Fibroblast of gingiva (primary cell): ENCODE measurements at places on chromosomes 11 and 22.

- no peak for DNase-seq
Measured at GRCh38 chr11:1792461-1792860, 28.7 kb upstream of the CTSD start.

- DNase-seq, result peak; percentile 71
Measured at GRCh38 chr22:40031766-40032470, 37.2 kb downstream of the FAM83F start.

- no peak for DNase-seq
Measured at GRCh38 chr11:13256216-13256615, 21.4 kb upstream of the BMAL1 start.

DNA sequence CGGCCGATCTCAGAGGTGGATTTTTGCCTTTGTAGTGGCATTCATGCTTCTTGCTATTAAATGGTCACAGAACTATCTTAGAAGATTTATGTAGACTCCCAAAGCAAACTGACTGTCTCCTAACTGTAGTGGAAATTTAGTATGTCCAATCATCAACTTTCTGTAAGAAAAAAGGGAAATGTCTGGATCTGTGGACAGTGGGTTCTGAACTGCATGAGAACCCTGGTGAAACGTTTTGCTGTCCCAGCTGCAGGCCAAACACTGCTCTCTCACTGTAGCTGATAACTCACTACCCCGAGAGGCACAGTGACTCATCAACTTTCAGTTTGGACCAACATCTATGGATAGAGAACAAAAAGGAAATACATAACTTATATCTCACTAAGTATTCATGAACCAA lies 387.1 kb downstream of the SOX6 start:
- peak; percentile 75 for DNase-seq

GRCh38 chr11:17328871-17329494 lies 22.6 kb upstream of the NCR3LG1 start:
- DNase-seq, result no peak

- DNase-seq, result no peak
Measured at GRCh38 chr11:116093065-116093464, 588.9 kb upstream of the CADM1 start.

DNA sequence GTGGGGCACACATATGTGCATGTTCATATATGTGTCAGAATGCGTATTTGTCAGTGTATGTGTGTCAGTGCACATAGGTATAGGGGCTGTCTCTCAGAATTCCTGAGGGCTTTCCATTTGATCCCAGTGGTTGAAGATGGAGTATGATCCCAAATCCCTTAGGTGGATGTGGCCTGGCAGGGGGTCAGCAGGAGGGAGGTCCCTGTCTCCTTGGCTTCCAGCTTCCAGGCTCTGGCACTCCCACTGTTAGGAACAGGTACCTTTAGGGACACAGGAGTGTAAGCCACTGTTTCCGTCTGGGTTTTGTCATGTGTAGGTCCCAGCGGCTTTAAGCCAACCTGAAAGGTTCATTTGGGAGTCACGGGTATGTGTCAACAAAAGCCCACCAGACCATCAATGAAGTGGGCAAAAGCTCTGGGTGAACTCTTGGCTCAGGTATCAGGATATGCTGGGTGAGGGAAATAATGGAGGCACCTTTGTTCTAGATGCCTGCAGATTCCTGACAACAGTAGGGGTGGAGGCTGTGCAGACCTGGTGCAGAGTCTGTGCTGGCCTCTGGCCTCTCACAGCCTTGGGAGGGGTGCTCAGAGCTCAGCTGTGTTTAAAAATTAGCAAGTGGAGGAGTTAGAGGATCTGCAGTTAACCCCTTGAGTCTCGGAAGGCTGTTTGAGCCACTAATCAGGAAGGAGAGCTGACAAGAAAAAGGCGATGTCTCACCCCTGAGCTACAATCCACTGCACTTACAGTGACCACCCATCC lies 9.0 kb downstream of the KCNQ1OT1 start:
- no peak for DNase-seq

- no peak for DNase-seq
Measured at GRCh38 chr22:36926721-36927435, 13.4 kb downstream of the CSF2RB start.

DNA sequence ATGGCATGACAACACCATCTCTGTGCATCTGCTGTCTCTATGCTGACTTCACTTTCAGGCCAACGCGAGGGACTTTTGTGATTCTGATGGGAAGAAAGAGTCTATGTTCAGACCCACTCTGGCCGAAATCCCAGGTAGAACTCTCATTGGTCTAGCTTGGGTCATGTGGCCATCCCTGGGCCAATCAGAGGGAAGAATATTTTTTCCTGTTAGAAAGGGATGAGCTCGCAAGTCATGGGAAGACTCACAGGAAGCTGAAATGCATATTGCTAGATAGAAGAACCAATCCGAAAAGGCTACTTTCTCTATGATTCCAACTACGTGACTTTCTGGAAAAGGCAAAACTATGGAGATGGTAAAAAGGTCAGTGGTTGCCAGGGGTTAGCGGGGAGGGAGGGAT lies 56.0 kb upstream of the LINC01488 start:
- no peak for DNase-seq

DNA sequence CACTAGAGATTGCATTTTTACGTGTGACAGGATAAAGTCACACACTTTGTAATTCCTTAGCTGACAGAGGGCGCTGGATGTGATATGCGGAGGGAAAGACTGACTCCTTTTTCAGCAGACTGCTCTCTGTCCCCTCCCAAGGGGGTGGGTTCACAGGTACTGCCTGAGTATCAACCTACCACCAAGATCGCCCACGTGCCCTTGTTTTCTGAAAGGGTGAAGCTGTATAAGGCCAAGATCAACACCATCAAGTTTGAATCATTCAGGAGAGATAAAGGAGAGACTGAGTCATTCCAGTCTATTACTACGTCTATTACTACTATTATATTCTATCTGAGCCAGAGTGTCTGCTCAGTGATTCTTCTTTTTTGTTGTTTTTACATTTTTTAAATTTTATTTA lies 30.7 kb downstream of the BUD13 start:
- DNase-seq, result no peak

DNA sequence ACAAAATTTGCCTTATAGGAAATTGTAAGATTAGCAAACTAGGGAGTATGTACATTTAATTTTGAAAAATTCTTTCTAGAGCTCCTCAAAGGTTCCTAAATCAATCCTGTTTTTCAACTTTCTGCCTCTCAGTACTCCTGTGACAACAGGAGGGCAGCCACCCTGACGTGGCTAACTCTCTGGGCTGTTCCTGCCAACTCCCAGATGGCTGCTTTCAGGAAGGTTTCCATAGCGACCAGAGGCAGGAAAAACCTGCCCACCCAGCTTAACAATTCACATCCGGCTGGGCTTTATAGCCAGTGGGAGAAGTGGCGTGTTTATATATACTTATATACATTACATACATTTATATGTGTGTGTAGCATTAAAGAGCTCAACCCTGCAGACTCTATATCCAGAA lies 26.5 kb downstream of the SGSM3 start:
- DNase-seq, result no peak

DNA sequence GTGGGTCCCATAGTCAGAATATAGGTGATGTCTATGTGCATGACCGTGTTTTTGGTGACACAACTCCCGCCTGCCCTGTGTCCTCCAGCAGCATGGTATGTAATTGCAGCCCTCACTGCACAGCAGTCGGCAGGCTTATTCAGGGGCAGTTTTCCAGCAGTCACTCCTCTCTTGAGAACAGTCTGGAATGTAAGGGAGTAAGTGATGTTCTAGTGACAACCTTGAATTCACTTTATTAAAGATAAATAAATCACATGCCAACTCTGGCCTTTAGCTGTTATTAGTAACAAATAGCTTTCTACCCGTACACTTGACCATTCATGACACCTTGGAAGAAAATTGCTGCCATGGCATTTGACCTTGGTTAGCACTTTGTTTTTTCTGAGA lies 27.9 kb downstream of the ZNRF3 start:
- DNase-seq, result no peak

- DNase-seq, result no peak
Measured at GRCh38 chr22:32334660-32335365, 22.9 kb upstream of the RFPL3 start.

DNA sequence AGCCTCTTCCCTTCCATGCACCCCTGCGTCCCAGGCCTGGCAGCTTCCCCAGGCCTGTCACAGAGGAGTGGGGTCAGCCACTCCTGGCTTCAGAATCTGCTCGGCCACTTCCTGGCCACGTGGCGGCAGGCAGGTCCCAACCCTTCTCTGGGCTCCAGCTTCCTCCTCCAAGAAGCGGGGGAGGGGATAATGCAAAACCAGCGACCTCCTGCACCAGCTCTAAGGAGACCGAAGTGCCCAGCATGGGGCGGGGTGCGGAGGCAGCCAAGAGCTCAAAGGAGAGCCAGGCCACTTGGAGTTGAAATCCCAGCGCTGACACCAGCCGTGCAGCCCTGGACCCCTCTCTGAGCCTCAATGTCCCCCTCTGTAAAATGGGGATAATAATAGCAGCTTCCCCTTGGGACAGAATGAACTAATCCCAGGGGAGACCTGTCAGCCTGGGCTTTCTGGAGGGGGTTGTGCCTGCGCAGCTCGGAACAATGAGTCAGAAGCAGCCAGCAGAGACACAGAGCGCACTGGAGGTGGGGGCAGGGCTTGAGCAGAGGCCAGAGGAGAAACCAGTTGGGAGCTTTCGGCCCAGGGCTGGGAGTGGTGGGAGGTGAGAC lies 22.8 kb upstream of the PICK1 start:
- peak; percentile 80 for DNase-seq

GRCh38 chr11:104015649-104016415 lies 20.6 kb upstream of the DDI1 start:
- DNase-seq, result no peak

GRCh38 chr11:60860943-60861342 lies 5.2 kb upstream of the PTGDR2 start:
- peak; percentile 28 for DNase-seq

GRCh38 chr22:37383341-37383740 lies 43.9 kb downstream of the ELFN2 start:
- DNase-seq, result no peak

DNA sequence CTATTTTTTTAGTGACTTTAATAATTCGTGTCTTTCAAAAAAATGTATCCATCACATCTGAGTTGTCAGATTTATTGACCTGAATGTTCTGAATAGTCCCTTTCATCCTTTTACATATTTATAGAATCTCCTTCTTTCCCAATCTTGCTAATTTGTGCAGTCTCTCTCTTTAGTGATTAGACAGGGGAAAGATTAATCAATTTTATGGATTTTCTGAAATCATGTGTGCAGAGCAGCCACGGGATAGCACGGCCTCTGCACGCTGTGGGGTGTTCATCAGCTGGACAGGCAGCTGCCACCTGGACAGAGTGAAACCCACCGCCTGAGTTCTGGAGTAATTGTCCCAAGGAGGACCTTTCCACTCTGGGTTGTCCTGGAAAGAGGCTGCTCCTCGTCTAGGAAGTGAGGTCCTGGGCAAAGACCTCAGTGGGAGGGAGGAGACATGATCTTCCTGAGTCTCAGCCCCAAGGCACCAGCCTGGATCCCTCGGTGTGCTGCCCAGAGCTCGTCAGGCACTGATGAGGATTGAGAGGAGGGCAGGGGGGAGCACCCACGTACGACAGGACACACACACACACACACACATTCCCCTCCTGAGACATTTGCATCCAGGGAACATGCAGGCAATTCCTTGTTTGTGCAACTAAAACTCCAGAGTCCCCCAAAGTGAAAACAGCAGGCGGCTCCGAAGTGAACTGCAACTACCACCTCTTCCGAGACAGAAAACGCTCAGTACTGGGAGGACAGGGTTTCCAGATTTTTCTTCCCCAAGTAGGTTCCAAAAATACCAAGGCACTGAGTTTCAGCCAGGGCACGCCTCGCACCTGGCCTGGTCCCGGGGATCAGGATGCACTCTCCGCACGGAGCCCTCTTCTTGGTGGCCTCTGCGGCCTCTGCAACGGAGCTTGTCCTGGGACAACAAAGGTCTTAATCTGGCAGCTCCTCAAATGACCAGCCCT lies 22.5 kb upstream of the KRTAP5-6 start:
- no peak for DNase-seq

DNA sequence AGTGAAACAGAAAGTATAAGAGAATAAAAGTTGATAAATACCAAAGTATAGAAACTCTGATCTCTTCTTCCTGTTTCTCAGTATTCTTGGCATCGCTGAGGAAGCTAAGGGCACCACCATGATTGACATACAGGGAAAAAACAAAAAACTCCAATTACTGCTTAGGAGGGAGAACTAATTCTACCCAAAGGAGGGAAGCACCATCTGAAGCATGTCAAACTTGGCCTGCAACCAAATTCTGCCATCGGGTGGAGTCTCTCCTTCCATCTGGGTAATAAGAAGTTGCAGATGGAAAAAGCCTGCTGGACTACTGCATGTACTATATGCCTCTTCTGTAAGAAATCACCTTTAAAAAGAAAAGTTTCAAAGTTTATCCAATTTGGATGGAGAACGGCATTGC lies 30.5 kb upstream of the PPP2R1B start:
- peak; percentile 54 for DNase-seq

- peak; percentile 37 for DNase-seq
Measured at GRCh38 chr22:27715106-27715505, 86.5 kb downstream of the MN1 start.

GRCh38 chr11:133829566-133829965 lies 15.7 kb downstream of the SPATA19 start:
- DNase-seq, result no peak

DNA sequence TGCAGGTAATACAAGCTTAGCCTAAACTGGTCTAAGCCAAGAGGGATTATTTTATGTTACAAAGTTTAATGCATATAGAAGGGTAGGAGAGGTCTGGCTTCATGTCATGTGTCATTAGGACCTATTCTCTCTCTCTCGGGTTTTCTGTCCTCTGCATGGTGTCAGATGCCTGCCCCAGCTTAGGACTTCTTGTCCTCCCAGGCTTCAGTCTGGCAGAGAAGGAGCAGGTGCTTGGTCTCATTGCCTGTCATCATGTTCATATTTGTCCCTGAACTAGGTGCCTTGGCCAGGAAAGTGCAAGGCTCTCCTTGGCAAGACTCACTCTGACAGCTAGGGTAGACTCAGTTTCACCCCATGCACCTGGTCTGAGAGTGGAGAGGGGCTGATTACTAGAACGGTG lies 126.3 kb downstream of the ADAMTS15 start:
- no peak for DNase-seq

GRCh38 chr11:66646828-66647227 lies 8.3 kb downstream of the RBM4 start:
- DNase-seq, result no peak

DNA sequence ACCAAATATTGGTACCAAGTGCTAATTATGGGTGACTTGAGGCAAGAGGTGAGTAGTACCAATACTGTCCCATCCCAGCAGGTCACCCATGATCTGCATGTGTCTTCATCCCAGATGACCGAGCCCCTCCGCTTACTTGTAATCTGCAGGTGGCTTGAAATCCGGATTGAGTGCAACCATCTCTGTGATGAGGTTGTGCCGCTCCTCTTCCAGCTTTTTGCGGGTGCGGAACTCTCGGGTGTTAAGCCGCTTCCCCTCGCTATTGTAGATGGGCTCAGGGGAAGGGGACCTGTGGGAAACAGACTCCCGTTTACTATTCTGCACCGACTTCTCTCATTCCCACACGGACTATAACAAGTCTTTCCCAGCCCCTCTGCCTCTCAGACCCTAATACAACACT lies 8.2 kb downstream of the SF1 start:
- no peak for DNase-seq
